ENCODE measurements at places on chromosomes 13 and 19.

DNA sequence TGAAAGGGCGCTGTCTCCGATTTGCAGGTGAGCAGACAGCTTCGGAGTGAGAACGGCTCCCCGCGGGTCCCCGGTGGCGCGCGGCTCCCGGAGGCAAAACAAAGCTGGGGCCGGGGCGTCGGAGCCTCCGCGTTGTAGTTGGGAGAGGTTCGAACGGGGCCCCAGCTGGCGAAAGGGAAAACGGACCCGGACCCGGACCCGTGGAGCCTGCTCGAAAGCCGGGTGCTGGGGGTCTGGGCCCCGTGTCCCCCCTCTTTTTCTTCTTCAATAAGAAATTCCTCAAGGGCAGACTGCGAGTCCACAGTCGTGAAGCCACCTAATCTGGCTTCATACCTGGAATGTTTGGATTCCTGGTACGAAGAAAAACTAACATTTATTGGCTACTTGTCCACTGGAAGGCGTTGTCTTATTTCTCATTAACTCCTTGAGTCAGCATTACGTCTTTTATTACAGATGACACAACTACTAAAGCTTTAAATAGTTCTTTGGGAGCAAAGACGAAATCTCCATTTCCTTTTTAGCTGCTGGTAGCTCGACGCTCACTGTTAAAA lies 632 bp upstream of the MTIF3 start:
- DNase-seq, result peak; percentile 33

DNA sequence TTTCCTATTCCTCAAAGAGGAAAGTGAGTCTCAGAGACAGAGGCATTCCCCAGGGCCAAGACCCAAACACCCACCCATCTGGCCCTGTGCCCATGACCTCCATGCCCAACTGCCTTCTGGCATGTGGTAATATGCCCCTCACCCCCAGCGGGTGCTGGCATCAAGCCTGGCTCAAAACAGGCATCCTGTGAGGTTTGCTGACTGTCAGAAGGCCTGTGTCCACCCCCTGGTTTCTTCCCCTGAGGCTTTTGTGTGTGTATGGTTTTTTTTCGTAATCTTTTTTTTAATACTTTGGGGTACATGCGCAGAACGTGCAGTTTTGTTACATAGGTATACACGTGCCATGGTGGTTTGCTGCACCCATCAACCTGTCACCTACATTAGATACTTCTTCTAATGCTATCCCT lies 7.6 kb upstream of the KANK2 start:
- DNase-seq, result no peak

GRCh38 chr13:36883824-36884223 lies 36.2 kb downstream of the SMAD9 start:
- DNase-seq, result no peak

- DNase-seq, result no peak
Measured at GRCh38 chr13:30381049-30381448, 41.2 kb upstream of the UBE2L5 start.

DNA sequence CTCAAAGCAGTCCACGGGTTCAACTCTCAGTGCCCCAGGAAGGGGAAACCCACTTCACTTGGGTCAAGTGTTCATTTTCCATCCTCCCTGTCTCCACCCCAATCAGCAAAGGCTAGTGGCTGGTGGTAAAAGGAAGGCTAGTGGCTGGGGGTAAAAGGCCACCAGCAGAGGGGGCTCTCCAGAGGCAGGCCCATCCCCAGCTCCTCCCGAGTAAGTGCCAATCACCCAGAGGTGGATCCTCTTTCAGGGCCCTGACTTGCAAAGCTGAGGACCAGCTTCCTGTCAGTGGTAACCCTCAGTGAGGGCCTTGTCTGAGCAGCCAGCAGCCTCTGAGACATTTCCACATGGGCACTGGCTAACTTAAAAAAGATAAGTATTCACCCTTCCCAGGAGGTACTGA lies 22.0 kb upstream of the TPT1 start:
- peak; percentile 30 for DNase-seq

GRCh38 chr19:57934820-57935665 lies at the start of gene ZNF418:
Gene ZNF418 (minus strand): TSS chr19:57935402. CDS start chr19:57933822, 1,580 bp downstream.
- DNase-seq, result peak; percentile 43

Measured in CD4-positive, alpha-beta T cell (primary cell).